Endothelial cell (in vitro differentiated cells): ENCODE measurements at places on chromosomes 3 and 15.

GRCh38 chr15:61031532-61031931 is 197.6 kb downstream of the RORA start:
- DNase-seq = no peak

GRCh38 chr15:40323953-40324937 is 753 bp downstream of the INAFM2 start:
- DNase-seq = no peak

GRCh38 chr3:87733671-87734367 is 325.0 kb downstream of the CGGBP1 start:
- no peak for DNase-seq

DNA sequence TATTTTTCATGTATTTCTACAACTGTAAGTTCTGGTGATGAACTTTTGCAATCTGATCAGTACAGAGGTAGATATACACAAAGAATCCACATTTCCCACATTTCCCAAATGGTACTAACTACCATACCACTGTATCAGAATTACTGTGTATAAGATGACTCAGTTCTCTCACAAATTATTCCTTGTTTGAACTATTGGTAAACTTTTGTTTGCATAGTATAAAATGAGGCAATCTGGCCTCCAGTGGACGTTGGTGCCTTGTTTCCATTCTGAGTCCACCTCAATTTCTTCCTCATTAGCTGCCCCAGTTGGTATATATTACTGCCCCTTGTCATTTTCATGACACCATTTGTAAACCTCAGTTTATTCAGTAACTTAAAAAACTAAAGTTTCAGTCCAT is 38.5 kb downstream of the SPTSSB start:
- no peak for DNase-seq

DNA sequence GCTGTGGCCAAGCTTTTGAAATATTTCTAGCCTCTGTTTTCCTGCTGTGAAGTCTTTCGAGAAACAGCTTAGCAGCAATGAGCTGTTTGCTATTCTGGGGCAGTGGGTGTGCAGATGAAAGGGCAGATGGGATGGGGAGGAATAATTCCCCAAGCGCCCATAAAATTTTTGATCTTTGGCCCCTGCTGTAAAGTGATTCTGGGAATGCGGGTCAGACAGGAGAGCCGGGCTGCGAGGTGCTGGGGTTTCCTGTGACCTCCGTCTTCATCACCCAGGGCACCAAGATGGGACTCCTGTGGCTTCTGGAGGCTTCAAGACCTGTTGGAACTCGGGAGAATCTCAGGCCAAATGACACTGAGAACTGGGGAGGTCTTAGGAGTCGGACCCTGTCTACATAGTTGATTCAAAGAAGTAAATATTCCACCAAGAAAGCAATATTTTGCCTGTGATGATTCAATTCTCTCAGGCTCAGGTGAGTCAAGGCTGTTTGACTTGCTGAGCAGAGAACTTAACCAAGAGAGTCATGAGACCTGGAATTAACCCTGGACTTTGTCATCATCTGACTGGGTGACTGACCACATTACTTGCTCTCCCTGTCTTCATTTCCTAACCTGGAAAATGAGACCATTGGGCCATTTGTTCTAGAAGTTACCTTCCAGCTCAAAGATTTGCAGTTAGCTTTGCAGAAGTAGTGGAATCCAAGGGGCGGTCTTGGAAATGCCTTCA is 86.4 kb downstream of the POLR2M start:
- DNase-seq = no peak

DNA sequence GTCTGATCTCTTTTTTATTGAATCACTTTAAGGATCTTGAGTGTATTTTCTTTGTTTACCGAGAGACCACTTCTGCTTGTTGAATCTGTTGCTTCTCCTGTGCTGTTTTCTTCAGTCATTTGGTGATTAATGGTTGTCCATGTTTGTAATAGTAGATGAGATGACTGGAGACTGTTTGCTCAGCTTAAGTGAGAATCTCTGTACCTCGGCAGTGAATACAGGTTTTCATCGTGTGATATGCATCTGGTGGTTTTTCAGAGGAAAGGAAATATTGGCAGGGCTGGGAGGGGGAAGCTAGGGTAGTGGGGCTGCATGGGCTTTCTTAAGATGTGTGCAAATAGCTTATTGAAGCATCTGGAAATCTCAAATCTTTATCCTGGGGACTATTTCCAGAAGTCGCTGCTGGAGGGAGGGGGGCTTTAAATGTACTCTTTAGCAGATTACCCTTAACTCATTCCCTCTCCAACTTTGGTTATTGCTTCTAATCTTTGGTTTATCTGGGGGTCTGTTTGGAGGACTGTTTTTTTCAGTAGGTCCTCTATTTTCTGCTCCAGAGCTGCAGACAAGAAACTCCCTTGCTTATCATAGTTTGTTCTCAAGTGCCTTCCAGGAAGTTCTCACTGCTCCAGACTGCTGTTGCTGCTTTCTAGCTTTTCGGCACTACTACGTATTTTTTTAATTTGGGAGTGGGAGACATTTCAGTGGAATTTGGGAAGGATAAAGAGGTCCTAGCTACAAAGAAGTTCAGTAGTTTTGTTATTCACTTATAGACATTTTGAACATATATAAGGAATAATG is 19.4 kb downstream of the CMTM8 start:
- no peak for DNase-seq
